Urinary bladder (tissue), 4 donors: ENCODE measurements at places on chromosomes 3 and 15. TPM values are rescaled to one million over a fixed set of nuclear protein-coding genes. Genes with fewer than 3 reads are reported as not detected.

The CLDN18 gene
- total RNA-seq: not detected

The FANCD2OS gene
- total RNA-seq: not detected

The CHL1 gene
- 47.3 TPM for total RNA-seq

The CKMT1B gene
- total RNA-seq: 0.63 TPM

The CYFIP1 gene
- 85.0 TPM for total RNA-seq

The CFAP100 gene
- total RNA-seq: not detected

The PSTPIP1 gene
- total RNA-seq: 1.2 TPM

The MBNL1 gene
- total RNA-seq: 300 TPM

The ANKDD1A gene
- total RNA-seq: 12.4 TPM

The XCR1 gene
- total RNA-seq: 1.0 TPM

The ZNF502 gene
- total RNA-seq: 15.0 TPM

The NSMCE3 gene
- total RNA-seq: 10.2 TPM

The IL5RA gene
- total RNA-seq: 0.69 TPM

The CIB2 gene
- 11.4 TPM for total RNA-seq

The STRIT1 gene
- 1.4 TPM for total RNA-seq

The RTP1 gene
- total RNA-seq: not detected

The MRAS gene
- 22.9 TPM for total RNA-seq

The CYP8B1 gene
- total RNA-seq: not detected

The CHRM5 gene
- 0.48 TPM for total RNA-seq

The CHRFAM7A gene
- total RNA-seq: 3.6 TPM
